ENCODE measurements at places on chromosomes 11 and 22.
A peak's percentile ranks its signal among the peaks of the same experiment; 100 is the strongest.

- DNase-seq, result no peak
Observed at GRCh38 chr11:61174273-61174672, 13.0 kb upstream of the VPS37C start.

DNA sequence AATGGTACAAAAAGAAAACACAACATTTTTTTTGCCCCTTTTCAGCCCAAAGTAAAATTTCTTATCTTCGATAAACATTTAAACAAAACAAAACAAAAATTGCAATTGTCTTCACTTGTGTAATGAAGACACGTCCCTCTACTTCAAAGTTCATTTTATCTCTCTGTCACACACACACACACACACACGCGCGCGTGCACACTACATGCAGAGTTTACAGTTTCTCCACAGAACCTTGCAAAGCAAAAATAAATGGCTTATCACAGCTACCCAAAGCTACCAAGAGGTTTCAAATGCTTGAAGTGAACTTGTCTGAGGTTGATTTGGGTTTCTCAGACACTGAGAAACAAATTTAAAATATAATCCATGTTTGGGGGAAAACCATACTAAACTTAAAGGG, 72.3 kb downstream of the ETS1 start:
- DNase-seq, result no peak

- no peak for DNase-seq
Observed at GRCh38 chr11:18736590-18737148, 10.7 kb upstream of the IGSF22 start.

DNA sequence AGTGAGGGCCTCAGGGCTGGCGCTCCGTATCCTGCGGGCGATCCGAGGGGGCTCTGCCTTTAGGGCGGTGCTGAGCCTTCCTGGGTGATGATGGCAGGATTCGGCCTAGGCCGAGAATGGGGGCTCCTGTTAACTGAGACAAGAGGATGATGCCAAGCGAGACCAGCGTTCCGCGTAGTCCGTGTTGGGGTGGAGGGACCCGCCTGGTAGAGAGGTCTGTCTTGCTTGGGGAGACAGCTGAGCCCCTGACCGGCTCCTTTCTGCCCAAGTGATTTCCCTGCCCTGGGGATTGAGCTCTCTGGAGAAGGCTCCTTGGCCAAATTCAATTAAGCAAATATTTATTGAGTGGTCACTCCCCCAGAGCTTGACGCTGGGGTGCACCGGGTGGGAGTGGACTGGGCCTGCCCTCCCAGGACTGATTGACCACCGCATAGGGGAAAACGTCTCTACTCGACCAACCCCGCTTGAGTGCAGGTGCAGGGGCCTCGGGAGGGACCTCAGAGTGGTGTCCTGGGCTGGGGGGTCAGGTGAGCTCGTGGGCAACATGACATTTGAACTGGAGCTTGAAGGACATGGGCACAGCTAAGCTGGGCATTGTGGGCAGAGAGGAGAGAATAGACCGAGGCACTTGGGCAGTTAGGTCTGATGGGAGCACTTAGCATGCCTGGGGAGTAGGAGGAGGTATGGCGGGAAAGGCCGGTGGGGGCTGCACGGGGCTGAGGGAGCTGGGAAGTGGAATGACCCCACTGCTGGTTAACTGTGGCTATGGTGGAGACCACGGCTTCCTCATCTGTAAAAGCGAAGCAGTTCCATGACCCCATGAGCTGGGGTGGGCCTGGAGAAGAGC, 1.1 kb downstream of the GNAZ start:
- DNase-seq, result no peak

- DNase-seq, result no peak
Observed at GRCh38 chr22:26677217-26677616, 19.8 kb downstream of the MIAT start.

GRCh38 chr11:122882189-122882856, at the start of gene JHY:
Gene JHY (plus strand): TSS chr11:122882759. CDS start chr11:122885850, 3,091 bp downstream.
- peak; percentile 51 for DNase-seq

- no peak for DNase-seq
Observed at GRCh38 chr11:808427-809286, 1.1 kb upstream of the RPLP2 start.

DNA sequence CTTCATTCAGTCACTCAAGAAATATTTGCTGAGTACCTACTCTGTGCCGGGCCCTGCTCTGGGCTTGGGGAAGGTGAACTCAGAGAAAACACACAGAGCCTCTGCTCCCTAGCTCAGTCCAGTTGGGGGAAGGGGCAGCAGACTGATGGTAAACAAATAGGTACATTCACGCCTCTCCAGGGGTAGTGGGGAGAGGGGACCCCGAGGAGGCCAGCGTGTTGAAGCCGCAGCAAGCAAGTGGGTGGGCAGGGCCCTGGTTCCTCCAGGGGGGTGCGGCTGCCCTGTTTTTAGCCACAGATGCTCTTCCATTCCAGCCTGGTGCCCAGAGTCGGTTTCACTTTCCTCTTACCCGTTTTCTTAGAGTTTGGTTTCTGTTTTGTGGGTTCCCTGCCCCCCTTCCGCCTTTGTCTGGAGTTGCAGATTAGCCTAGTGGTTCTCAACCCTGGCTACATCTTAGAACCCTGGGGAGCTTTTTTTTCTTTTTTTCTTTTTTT, 8.7 kb downstream of the DRAP1 start:
- no peak for DNase-seq

GRCh38 chr11:19027829-19028595, 32.5 kb downstream of the MRGPRX2 start:
- peak; percentile 99 for DNase-seq

DNA sequence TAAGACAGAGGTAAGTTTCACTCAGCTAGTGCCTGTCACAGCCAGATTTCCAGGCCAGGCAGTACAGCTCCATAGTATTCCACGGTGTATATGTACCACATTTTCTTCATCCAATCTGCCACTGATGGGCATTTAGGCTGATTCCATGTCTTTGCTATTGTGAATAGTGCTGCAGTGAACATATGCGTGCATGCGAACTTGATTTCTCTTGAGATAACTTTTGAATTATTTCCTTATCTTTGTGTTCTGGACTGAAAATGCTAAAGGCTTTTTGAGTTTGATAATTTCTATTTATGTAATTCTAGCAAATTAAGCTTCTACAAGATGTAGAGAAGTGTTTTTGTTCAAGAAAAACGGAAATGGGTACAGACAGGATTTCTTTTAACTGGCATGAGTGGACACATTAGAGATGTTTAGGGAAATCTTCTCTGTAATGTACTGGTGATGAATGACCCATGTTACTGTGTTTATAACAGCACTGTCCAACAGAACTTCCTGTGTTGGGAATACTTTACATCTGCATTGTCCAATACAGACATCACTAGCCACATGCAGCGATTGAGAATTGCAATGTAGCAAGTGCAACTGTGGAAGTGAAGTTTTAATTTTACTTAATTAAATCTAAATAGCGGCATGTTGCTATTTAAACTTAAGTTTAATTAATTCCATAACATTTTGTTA, 151.3 kb downstream of the CADM1 start:
- no peak for DNase-seq

- no peak for DNase-seq
Observed at GRCh38 chr22:32628628-32629572, 154.3 kb downstream of the FBXO7 start.

- no peak for DNase-seq
Observed at GRCh38 chr11:117563556-117563955, 233.5 kb downstream of the DSCAML1 start.

DNA sequence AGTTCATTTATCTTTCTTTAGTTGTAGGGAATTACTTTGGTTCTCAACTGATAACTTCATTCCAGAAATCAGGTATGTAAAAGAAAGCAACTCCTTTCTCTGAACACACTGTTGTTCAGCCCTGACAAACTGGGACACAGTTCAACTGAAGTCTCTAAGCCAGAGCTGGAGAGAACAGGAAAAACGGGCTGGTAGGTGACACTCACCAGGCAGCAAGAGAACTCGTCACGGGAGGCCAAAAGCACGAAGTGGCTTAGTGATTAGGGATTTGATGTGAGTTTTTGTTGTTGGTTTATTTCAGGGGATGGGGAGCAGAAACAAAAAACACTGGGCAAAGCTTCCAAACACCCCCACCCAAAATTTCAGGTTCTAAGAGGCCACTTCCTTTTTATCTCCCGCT, 54.1 kb downstream of the MYH9 start:
- DNase-seq, result no peak

- peak; percentile 61 for DNase-seq
Observed at GRCh38 chr11:50088231-50088630, 55.6 kb downstream of the OR4C45 start.

- no peak for DNase-seq
Observed at GRCh38 chr11:23490557-23491235, 630.4 kb upstream of the CCDC179 start.

DNA sequence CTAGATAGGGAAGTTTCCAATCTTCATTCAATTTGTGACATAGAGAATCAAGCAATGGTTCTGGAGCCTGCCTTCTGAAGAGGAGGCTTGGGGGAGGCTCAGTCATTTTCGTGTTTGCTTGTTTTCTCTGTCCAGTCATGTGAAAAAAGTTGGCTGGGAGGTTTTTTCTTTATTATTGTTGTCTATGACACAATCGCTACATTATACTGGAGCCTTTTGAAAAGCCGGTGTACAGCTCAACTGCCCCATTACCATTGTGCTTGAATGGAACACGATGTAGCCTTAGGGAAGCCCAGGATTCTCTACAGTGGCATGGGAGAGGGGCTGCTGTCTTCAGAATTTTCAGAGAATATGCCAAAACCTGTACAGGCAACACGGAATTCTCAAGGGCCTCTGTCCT, 57.9 kb upstream of the NCAM1 start:
- DNase-seq, result no peak

GRCh38 chr11:34924714-34925113, 8.3 kb downstream of the PDHX start:
- DNase-seq, result no peak

- no peak for DNase-seq
Observed at GRCh38 chr22:23812378-23812777, 25.6 kb downstream of the SMARCB1 start.

DNA sequence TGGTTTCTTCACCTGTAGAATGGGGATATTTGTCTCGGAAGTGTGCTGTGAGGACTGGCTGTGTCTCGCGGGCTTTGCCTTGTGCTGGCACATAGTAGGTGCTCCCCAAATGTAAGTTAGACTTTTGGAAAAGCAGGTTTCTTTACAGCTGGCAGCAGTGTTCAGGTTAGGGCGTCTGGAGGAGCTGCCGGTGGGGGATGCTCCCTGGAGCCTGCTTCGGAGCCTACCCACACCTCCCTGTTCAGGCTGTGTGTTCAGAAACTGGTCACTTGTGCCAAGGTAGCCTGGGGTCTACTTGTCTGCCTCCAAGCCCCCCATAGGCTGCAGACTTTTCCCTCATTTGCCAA, 60.0 kb downstream of the OTOG start:
- DNase-seq, result no peak

DNA sequence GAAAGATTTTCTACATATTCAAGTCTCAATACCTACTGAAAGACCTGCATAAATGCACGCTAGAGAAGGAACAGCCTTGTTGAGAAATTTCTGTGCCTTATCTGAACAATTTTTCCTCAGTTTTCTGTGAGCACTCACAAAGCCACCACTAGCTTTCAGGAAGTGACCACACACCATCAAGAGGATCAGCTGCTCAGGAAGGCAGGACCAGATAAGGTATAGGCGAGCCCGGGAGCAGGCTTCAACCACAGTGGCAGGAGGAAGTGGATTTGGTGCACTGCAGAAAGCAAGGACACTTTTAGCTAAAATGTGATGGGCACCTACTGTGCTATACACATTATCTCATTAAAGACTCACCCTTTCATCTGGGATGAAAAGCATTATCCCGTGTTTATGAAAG, 220.8 kb downstream of the RAB38 start:
- no peak for DNase-seq

DNA sequence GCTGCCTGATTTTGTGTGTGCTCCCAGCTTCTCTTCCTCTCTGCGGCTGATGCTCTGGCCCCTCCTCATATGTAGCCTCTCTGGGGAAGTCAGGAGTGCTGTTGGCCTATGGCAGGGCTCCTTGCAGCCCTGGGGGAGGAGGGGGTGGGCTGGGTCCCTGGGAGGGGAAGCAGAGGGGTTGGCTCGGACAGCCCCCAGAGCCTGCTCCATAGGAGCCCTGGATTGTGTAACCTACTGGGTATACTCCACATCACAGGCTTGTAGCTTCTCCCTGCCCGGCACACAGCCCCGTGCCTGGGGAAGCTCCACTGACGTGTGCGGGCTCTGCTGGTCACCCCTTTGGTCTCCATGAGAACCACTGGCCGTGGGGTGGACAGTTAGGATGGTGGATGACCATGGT, 113.8 kb downstream of the ST3GAL4 start:
- DNase-seq, result no peak

GRCh38 chr11:57356268-57356667, 18.1 kb downstream of the P2RX3 start:
- no peak for DNase-seq

- DNase-seq, result peak; percentile 57
Observed at GRCh38 chr11:114262681-114263512, 33.3 kb upstream of the NNMT start.

DNA sequence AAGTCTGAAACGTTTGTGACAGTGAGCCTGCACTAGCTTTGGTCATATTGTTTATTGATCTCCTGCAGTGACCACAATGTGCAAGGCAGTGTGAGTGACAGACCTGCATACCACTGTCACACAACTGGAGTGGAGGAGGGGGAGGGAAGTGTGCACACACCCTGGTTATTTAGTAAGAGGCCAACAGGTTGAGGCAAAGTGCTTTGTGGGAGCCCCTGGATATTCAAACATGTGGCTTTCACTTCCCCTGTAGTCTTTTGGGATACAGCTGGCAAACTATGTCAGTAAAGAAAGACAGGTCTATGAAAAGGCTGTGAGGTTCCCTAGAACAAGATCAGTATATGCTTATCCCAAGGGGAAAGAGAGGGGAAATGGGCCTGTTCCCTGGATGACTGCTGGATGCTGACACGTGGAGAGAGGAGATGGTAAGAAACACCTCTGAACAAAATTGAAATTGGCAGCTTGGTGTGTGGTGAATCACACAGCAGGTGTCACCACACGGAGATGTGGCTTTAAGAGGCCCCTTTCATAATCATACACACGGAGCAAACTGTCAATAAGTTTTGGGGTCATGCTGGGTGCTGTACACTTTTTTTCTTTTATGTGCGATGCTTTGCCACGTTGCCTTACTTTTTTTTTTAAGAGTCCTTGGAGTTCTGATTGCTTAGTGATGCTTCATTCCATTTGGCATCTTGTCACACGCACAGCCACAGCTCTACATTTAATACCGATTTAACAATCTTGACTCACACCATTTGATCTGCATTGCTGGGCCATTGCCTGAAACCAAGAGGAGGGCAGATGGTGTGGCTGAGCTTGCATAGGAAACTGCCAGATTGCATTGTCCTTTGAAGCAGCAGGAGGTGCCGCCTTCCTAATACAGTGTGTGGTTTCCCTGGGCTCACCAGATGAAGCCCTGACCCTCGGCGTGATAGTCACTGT, 11.3 kb downstream of the OSBP2 start:
- no peak for DNase-seq

- peak; percentile 21 for DNase-seq
Observed at GRCh38 chr22:32018056-32018455, 25.0 kb upstream of the SLC5A1 start.

GRCh38 chr11:76048763-76049162, 157.5 kb downstream of the WNT11 start:
- no peak for DNase-seq

GRCh38 chr11:2211113-2211971, 39.7 kb upstream of the TH start:
- peak; percentile 71 for DNase-seq
